ENCODE measurements at places on chromosomes 4 and X.

DNA sequence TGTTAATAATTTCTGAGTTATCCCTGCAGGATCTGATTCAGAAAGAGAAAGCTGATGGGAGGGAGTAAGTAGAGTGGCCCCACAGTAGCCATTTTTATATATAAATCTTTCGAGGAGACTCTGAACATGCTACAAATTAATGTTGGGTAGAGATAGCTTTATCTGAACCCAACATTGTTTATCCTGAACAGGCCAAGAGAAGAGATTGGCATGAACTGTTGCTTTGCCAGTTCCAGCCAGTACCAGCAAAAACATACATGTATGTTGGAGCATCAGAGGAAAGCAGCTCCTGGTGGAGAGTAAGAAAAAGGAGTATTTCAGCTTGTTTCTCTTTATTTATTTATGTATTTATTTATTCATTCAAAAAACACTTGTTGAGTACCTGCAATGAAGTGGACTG is 1.6 kb downstream of the MAOA start:
- DNase-seq, result no peak

- peak; percentile 9 for DNase-seq
Observed at GRCh38 chrX:103817502-103817901, 14.6 kb downstream of the RAB9B start.

- no peak for DNase-seq
Observed at GRCh38 chr4:154019811-154020210, 230.9 kb upstream of the SFRP2 start.

DNA sequence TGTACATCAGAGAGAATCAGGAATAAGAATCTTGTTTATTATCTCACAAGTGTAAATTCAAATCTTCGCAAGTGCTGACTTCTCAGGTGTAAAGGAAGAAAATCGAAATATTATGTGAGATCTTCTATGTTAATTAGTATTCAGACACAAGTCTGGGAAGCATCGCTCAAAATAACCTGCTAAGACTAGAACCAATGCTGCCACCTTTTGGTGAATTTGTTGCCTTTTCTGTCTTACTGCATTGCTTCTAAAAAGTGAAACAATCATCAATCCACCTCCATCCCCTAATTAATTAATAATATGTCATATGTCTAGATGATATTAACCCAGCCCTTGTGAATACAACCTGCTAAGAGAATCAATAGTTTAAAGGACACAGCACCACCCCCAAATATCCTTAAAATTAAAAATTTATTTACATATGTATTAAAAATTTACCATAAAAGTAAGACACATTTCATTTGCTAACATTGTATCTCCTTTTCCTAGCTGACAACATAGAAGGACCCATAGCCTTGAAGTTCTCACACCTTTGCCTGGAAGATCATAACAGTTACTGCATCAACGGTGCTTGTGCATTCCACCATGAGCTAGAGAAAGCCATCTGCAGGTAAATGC is 3.5 kb downstream of the EPGN start:
- DNase-seq, result no peak

DNA sequence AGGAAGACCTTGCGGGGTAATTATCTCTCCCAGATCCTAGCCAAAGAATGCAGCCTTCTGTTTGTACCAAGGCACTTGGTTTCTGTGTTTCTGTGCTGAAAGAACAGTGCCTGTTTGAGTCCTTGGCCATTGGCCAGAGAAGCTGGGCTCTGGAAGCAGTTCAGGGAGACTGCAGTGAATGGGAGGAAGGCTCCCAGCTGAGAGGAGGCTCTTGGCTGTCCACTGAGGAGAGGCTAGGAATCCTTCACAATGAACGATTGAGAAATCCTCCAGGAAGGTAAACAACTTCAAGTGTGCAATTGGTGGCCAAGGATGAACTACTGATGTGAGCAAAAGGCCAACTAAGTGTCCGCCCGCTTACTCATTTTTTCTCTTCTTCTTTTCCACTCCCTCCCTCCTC is 61.3 kb downstream of the HS3ST1 start:
- no peak for DNase-seq

GRCh38 chr4:157514711-157515110 is 294.2 kb downstream of the GRIA2 start:
- DNase-seq, result no peak

GRCh38 chrX:131845201-131845600 is 177.9 kb upstream of the STK26 start:
- DNase-seq, result no peak

DNA sequence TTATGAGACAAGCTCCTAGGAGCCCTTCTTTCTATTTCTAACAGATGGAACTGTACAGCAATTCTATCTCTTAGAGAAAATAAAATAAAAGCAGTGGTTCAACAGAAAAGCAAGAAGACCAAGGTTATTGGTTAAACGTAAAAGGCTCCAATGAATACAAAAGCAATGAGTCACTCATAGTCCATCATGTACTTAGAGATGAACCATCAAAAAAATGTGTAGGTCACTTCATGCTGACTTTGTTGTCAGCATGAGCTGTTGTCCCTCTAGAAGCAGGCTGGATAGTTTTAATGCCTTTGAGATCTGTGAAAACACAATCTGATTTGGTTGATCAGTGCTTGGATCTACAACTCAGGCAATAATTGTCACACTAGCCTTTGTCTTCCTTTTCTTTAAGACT is 378.6 kb upstream of the ANXA10 start:
- no peak for DNase-seq

DNA sequence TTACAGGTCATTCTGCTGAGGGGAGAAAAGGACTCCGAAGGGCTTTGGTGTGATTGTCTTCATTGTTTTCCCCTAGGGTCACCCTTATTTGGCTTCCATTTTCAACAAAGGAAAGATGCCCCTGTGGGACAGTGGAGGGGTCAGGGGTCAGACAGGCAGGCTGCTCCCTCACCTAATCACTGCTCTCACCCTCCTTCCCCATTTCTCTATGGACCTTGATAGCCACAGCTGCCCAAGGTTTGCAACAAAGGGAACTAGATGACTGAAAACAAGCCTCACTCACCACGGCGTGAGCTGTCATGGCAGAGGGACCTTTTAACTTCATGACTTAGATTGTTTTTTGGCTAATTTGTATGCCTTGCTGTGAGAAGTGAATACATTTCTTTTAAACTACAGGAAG is 40.7 kb downstream of the C4orf51 start:
- DNase-seq, result no peak

DNA sequence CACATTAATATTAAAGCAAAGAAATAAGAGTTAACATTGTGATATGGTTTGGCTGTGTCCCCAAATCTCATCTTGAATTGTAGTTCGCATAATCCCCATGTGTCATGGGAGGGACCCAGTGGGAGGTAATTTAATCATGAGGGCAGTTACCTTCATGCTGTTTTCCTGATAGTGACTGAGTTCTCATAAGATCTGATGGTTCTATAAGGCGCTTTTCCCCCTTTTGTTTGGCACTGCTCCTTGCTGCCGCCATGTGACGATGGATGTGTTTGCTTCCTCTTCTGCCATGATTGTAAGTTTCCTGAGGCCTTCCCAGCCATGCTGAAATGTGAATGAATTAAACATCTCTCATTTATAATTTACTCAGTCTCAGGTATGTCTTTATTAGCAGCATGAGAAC is 153.8 kb upstream of the GALNT7 start:
- DNase-seq, result no peak

DNA sequence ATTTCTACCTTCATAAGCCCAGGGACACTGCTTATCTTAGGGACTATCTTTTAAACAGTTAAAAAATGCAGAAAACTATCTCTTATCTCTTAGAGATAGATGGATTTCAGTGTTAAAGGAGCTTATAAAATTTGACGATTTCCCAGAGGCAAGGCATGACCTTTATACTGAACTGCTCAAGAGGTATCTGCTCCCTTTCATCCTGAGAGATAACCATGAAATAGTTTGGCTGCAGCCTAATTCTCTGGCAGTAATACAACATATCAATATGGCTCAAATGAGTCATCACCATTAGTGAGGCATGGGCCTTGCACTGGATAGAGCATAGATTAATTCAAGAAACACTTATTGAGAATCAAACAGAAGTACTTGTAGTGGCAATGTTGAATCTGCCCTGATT is 348.2 kb upstream of the GRIA3 start:
- DNase-seq, result no peak
